ENCODE measurements at places on chromosomes 6 and 20.

DNA sequence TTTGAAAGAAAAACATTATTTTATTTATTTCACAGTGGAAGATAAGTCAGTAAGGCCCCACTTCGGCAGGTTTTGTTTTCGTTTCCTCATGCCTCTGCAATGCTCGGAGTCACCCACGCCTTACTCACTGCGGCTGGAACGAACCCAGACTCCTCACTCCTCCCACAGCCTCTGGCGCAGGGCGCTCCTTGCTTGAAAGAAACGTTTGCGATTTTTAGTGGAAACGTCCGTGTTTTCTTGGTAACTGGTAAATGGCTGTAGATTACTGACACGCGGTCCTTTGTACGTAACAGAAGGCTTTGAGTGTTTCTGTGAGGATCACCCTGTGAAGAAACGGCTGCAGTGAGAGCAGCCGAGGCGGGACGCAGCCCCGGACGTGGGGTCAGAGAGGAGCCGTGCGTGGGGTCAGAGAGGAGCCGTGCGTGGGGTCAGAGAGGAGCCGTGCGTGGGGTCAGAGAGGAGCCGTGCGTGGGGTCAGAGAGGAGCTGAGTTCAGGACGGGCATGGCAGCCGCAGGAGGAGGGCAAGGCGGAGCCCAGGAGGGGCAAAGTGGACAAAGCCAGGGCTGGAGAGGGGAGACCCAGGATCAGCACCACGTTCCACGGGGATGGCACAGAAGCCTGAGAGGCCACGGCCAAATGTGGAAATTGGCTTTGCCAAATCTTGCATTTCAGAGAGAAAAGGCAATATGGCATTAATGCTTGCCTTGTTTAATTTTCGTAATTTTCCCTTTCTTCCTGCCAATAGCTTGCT, 198.6 kb upstream of the THBS2 start:
- no peak for DNase-seq

- DNase-seq = peak; percentile 54
These were observed 21.2 kb upstream of the CCN6 start for GRCh38 chr6:112032728-112033127.

DNA sequence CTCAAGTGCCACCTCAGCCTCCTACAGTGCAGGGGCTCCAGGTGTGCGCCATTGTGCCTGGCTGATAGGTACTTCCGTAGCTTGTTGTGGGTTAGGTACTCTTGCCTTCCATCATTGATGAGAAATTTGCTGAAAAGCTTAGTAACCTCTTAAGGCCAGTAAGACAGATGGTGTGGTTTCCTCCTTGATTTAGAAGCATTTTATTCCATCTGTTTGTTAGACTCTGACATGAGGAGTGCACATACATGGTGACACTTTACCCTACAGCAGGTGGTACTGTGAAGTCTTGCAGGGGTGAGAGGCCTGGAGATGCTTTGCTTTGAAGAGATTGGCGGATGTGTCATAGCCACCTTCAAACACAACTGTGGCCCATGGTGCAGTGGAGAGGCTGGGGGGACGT, 14.8 kb upstream of the MTG2 start:
- DNase-seq = no peak

GRCh38 chr20:46900086-46900485, 5.4 kb downstream of the EYA2 start:
- DNase-seq = no peak

GRCh38 chr20:47665221-47665991, 119.9 kb downstream of the SULF2 start:
- DNase-seq = no peak

- DNase-seq = no peak
These were observed 132.1 kb downstream of the MMS22L start for GRCh38 chr6:97150932-97151331.

GRCh38 chr6:106563614-106564013, 65.7 kb downstream of the RTN4IP1 start:
- no peak for DNase-seq

GRCh38 chr6:114718186-114718585, 375.4 kb upstream of the HS3ST5 start:
- no peak for DNase-seq

DNA sequence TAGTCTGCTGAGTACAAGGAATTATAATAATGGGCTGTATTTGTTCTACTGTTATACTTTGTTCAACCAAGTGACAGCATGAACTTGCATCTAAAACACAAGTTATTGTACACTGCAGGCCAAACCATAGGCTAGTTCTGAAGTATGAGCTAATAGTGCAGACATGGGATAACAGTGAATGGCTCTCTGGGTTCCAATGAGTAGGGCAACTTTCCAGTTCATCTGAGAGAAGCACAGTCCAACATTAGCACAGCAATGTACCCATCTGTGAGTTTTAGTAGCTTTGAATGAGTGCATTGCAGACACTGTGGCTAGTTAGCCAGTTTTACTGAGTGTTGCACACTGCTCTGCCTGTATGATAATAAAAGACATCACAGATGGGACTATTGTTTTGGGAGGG, 56.5 kb upstream of the FUT9 start:
- DNase-seq = no peak

DNA sequence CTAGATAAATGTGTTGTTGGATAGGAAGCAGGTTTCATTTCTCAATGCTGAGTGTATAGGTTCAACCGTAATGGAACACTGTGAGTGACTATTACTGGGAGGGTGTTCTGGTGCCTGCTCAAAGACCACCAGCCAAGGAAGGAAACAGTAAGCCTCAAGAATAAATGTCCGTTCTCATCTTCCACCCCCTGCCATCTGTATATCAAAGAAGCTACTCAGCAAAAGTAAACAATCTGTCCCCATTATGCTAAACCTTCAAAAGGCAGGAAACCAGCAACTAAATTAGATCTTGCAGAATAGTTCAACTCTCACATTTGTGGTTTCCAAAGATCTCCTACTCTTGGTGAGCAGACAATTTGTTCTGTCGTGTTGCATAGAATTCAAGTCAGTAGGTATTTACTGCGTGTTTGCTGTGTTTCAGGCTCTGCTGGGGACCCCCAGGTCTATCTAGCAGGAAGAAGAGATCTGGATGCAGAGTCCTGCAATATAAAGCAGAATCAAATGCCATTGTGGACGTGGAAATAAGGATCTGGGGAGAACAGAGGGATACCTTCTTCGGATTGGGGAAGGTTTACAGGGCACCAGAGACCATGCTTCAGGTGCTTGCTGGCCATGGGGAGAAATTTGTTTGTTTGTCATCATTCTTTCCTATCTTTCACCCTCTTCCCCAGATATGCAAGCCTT, 87.3 kb downstream of the SCML4 start:
- DNase-seq = no peak

- no peak for DNase-seq
These were observed 90.4 kb downstream of the SLC23A2 start for GRCh38 chr20:4910951-4911350.

- DNase-seq = no peak
These were observed 26.5 kb downstream of the TM9SF4 start for GRCh38 chr20:32135983-32136515.

DNA sequence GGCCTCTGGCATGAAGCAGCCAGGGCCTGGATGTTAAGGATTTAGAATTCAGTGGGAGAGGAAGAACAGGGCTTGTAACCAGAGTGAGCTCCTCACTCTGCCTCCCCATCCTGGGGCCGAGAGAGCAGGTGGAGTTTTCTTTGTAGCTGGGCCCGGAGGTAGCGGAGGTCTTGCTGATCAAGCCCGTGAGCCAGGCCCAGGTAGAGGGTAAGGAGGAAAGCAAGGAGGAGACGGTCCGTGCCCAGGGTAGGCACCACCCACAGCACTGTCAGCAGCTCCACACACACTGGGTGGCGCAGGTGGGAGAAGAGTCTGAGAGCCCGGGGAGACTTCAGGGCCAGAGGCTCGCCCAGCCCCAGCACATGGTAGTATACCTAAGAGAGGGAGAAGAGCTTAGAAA, 2.1 kb upstream of the PPP1R18 start:
- no peak for DNase-seq

- no peak for DNase-seq
These were observed 65.2 kb downstream of the THBS2 start for GRCh38 chr6:169188475-169188874.

DNA sequence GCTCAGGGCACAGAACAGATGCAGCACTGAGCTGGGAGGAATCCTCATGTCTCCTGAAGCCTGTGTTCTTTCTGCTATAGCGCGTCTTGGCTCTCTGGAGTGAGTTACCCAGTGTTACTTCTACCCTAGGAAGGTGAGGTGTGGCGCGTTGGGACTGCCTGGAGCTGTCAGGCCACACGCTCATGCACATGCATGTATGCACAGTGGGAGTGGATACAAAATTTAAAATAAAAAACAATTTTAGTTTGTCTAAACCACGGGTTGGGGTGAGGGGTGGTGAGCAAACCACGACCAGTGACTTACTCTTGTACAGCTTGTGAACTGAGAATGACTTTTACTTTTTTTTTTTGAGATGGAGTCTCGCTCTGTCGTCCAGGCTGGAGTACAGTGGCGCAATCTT, 298.6 kb upstream of the SUPT3H start:
- peak; percentile 55 for DNase-seq

DNA sequence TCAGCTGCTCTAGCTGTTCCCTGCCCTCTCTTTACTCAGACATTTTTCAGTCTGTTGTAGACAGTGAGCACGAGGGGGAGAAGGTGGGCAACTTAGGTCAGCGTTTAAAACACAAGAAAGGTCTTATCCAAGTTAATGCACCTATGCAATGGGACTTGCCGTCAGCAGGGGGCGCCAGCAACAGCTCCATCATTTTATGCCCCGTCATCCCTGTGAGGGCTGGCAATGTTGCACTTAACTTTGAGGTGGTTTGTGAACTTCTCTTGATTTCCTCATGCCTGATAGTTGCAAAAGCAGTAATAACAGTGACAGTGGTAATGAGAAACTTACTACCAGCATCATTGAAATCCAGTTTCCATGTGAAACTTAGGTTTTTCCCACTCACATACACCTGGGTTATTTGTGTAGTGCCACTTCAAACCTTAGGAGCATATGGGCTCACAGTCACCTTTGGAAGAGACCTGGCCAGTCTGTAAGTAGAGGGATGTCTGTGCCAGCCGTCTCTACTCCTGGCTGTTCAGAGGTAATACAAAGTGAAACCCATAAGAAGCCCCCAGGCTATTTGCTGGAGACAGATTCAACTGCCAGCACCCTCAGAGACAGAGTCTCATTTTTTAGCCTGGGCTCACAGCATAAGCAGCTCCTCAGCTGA, 44.9 kb upstream of the ID1 start:
- peak; percentile 85 for DNase-seq

DNA sequence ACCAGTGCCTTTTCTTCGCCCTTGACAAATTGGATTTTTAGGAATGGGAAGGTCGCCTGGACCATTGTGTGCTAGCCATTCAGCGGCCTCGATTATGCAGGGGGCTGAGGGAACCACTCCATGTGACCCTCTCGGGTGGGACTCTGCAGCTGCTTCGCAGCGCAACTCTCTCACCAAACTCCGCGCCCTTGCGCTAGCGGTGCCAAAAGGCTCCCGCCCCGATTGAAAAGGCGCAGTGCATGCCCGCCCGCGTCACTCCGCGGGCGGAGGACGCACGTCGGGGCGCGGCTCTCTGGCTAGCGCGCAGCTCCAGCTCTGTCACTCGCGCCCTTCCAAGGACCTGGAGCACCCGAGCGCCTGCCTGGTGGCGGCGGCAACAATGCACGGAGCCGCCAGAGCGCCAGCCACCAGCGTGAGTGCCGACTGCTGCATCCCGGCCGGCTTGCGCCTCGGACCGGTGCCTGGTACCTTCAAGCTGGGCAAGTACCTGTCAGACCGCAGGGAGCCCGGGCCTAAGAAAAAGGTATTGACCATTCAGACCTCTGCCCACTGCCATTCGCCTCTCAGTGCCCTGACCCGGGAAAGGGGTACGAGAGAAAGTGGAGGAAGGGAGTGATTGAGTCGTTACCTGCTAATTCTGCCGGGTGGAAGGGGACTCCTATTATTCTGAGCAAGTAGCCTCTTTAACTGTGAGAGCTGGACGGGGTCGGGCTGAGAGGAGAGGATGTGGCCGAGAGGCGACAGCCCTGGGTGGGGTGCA, at the start of gene PRDM13:
TSS of gene PRDM13 (plus strand) at position 178 of the 760 bp plus-strand sequence. CDS start at position 380, 202 bp downstream.
- DNase-seq = no peak

DNA sequence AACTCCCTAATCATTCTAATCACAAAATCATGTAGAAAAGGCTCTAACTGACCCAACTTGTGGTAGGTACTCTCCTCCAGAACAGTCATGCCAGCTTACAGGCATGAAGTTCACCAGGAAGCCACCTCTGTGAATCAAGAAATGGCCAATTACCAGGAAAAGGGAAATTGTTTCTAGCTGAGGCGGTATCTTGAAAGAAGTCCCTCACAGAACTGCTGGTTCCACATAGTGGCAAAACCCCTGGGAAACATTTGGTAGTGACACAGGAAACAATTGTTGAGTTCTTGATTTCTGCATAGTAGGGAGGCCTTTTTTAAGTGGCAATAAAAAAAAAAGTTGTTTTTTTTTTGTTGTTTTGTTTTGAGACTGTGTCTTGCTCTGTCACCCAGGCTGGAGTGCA, 3.4 kb upstream of the ZHX3 start:
- no peak for DNase-seq

- no peak for DNase-seq
These were observed 1.9 kb upstream of the AP5S1 start for GRCh38 chr20:3818155-3819151.

DNA sequence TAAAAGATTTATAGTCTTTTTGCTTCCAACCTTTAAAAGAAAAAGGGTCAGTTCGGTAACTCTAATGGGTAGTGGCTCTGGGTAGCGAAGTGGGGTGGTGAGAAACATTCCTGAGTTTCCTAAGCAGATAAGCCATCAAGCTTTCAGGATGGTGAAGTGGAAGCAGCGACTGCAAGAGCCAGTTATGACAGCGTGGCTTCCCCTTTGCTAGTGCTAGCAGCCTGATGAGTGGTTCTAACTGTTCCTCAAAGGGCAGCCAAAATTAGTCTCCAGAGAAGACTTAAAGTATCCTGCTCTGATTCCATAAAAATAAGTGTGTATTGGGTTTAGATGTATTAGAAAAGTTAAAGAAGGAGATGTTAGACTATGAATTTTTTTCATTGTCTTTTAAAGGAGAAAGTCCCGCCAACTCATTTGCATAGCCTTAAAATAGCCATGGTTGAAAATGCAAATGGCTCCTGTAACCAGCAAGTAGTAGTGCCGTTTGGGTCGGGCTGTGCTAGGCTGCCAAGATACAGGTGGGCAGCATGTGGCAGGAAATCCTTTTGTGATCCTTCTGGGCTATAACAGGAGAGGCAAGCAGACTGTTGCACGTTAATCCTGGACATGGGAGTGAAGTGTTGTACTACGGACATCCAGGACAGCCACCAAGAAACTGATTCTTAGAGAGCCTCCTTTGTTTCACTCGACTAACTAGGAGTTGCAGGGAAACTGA, 18.0 kb downstream of the ELOVL2 start:
- no peak for DNase-seq

DNA sequence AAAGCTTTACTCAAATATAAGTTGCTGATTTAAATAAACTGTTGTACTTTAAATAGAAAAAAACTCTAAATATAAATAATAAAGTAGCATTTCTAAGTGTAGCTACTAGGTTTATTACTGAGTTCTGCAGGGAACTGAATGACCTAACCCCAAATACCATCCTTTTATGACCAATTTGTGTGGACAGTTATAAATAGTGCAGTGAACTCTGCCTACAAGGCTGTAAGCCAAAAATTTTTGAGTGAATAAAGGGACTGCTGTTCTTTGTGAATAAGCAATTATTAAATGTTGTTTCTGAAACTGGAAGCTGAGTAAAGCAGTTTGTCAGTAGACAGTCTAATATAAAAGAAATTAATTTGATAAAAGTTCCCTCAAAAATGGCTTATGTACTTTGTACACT, 90.8 kb upstream of the ELOVL5 start:
- no peak for DNase-seq

GRCh38 chr6:53326372-53327016, 22.3 kb downstream of the ELOVL5 start:
- DNase-seq = no peak

Data from activated CD8-positive, alpha-beta memory T cell treated with anti-CD3 and anti-CD28 coated beads for 24 hours (primary cell).